ENCODE measurements at places on chromosomes 3 and 15.
A peak's percentile ranks its signal among the peaks of the same experiment; 100 is the strongest.

DNA sequence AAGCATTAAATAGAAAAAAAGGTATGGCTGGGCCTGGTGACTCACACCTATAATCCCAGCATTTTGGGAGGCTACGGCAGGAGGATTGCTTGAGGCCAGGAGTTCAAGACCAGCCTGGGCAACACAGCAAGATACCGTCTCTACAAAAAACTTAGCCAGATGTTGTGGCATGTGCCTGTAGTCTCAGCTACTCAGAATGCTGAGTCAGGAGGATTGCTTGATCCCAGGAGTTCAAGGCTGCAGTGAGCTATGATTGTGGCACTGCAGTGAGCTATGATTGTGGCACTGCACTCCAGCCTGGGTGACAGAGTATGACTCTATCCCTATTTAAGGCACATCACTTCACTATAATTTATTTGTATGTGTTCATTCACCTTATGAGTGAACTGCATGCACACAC lies 54.3 kb downstream of the SLC4A7 start:
- no peak for DNase-seq

DNA sequence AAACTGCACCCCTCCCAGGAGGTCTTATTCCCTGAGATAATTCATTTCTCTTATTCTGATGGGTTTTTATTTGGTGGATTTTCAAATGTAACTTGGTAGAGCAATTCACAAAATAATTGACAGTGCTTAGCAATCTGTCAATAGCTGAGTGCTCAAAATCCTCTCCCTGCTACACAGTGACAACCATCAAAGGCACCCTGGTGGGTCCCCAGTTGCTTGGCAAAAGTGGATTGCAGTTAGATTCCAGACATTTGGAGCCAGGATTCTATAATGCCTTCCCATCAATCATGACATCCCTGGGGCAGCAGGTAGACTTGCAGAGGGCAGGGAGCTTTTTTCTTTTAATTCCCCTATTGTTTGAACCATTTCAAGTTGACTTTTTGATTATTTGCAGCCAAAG lies 59.0 kb downstream of the FHIT start:
- no peak for DNase-seq

- no peak for DNase-seq
Observed at GRCh38 chr3:46677411-46677726, 16.1 kb downstream of the ALS2CL start.

DNA sequence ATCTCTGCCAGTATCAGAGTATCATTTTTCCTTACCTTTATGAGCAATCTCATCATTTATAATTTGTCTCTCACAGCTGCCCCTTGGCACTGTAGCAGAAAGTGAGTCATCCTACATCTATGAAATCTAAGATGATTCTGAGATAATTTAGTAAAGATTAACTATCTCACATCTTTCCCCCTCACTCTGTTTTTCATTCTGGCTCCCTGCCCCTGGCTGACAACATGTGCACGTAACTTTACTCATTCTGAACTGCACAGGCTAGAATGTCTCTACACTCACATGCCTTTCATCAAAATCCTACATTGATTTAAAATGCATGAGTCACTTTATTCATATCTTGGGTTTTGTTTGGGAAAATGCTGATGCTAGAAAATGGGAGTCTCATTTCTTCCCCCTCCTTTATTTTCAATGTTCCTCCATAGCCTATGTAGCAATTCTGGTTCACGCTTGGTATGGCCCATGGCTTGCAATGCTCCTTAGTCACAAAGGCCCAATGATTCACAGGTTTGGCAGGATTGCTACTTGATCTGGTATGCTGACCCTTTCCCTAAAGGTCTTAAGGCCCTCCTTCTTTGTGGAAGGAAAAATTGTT lies 838.5 kb downstream of the TUSC7 start:
- DNase-seq = no peak

DNA sequence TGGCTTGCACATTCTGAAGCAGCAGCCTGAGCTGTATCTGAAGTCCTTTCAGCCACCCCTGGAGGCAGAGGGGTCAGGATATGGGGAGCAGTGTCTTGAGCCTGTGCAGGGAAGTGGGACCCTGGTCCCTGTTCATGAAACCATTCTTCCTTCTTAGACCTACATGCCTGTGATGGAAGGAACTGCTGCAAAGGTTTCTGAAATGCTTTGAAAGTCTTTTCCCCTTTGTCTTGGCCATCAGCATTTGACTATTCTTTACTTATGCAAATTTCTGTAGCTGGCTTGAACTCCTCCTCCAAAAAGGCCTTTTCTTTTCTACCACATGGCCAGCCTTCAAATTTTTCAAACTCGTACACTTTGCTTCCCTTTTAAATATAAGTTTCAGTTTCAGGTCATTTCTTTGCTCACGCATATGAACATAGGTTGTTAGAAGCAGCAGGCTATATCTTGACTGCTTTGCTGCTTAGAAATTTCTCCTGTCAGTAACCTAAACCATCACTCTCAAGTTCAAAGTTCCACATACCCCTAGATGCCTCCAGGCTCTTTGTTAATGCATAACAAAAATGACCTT lies 62.3 kb downstream of the GALK2 start:
- no peak for DNase-seq

GRCh38 chr3:141372656-141373055 lies 4.4 kb downstream of the ZBTB38 start:
- DNase-seq = no peak

DNA sequence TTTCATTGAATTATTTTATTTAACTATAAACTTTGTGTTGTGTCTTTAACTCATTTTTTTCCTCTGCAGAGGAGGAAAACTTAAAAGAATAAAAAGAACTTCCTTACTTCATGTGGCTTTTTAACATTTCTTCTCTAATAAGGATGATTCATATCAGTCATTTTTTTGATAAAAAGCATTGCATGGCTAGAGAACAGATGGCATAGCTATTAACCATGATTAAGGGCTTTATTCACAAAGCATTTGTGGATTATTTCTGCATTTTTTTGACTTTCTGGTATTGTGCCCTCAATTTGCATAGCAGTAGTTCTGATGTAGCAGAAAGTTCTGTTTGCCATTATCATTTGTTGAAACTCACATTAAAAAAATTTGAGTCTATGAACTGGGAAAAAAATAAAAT lies 540.8 kb downstream of the SI start:
- no peak for DNase-seq

DNA sequence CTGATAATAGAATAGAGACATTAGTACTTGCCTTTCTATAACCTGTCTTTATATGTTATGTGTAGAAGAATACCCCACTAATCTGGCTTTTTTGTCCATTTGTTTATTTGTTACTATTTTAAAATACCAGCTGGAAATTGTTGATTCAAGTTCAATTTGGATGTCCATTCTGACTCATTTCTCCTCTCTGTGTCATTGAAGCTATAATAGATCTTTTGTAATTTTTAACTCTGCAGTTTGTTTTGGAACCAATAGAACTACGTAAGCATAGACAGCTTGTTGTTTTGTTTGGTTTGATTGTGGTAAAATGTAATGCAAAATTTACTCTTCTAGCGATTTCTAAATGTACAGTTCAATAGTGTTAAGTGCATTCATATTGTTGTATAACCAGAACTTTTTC lies 390.4 kb downstream of the ZIC1 start:
- no peak for DNase-seq

GRCh38 chr3:48433472-48434118 lies 3.7 kb upstream of the PLXNB1 start:
- no peak for DNase-seq

DNA sequence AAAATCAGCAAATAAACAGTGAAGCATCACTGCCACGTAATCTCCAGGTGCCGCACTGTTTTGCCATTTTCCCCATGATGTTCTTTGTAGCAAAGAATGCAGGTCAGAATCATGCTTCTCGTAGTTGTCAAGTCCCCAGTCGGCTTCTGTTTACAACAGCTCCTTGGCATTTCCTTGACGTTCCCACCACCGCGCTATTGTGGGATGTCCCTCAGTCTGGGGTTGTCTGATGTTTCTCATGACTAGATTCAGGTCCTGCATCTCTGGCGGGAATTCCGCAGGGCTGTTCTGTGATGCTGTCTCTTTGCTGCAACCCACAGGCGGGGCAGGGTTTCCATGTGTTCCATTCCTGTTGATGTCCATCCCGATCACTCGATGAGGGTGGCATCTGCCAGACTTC lies 117.9 kb upstream of the SMAD3 start:
- DNase-seq = no peak

GRCh38 chr3:9901967-9902366 lies 681 bp upstream of the IL17RE start:
- no peak for DNase-seq

DNA sequence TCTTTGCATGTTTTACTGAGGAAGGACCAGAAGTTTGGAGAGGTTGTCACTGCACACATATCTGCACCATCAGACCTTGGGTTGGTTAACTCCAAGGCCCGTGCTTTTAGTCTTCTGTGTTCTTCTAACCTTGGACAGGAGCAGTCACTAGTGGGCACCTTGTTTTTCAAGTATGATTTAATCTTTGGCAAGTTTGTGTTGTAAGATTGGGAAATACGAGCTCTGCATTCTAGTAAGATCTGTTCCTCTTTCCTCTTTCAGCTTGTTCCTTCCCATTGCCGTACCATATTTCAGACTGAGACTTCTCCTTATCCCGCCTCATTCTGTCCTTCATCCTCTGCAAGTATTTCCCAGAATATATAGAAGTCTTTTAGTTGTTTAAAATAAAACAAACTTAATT lies 5.1 kb downstream of the TMOD2 start:
- DNase-seq = no peak

GRCh38 chr3:30496066-30496966 lies 110.1 kb upstream of the TGFBR2 start:
- no peak for DNase-seq

- no peak for DNase-seq
Observed at GRCh38 chr3:67516496-67516895, 137.9 kb downstream of the SUCLG2 start.

DNA sequence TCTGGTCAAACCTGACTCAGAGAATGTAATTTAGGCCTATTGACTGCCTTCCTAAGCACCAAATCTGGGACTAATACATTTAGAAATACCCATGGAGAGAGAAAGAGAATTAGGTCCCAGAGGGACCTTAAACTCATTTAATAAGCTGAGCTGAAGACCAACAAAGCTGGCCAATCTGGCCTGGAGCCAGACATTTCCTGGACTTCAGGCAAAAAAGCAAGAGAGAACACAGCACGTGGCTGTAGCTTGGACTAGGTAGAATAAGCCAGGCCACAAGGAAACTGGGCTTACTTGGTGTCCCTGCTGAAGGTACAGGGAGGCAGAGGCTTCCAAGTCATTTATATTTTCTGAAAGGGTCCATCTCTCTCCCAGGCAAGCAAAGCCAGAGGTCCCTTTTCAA lies 88.1 kb downstream of the RTP4 start:
- peak; percentile 8 for DNase-seq

DNA sequence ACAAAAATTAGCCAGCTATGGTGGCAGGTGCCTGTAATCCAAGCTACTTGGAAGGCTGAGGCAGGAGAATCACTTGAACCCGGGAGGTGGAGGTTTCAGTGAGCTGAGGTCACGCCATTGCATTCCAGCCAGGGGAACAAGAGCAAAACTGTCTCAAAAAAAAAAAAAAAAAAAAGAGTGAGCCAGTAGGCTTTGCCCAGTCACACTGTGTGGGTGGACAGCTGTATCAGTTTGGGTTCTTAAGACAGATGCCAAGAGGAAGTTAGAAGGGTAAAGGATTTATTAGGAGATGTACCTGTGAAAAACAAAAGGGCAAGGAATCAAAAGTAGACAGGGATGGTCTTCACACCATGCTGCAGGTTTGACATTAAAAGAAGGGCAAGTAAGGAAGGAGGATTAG lies 86.1 kb upstream of the CGNL1 start:
- DNase-seq = no peak

DNA sequence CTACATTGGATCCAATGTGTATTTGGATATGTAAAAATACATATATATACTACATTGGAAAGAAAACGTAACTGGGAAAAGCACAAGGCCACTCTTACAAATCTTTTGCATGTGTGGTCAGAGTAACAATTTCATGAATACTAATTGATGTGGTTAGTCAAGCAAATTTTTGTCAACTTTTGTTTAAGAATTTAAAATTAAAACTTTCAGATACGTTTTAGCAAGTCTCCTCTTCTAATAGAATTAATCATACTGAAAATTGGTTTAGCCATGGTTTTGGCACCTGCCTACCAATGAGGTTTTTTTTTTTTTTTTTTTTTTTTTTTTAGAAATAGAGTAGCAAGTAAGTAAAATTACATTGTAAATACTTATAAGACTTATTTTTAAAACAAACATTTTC lies 153.0 kb upstream of the CGNL1 start:
- DNase-seq = no peak

DNA sequence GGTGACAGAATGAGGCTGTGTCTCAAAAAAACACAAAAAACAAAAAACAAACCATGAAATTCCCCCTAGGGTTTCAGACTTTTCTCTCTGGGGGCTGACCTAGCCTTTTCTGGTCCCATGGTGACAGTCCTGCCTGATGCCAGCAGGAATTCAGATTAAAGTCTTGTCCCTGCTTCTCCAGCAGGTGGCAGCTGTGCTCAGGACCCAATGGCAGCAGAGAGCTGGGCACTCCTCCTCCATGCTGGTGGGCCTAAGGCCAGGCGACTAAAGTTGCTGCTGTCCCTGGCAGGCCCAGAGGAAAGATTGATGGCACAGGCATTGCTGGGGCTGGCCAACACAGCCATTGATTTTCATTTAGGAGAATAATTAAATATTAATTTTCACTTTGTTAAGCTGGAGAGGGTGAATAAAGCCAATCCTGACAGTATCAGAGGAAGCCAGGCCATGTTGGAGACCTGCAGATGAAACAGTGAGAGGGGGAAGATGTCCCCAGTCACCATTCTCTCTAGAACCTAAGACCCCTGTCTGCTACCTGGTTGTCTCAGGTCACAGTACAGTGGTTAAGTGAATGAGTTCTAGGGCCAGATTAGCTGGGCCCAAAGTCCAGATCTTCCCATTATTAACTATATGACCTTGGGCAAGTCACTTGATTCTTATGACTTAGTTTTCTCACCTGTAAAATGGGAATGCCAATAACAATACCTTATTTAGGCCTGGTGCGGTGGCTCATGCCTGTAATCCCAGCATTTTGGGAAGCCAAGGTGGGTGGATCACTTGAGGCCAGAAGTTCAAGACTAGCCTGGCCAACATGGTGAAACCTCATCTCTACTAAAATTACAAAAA lies 7.1 kb downstream of the CELF6 start:
- peak; percentile 41 for DNase-seq

- DNase-seq = no peak
Observed at GRCh38 chr15:33839540-33839939, 128.8 kb upstream of the CHRM5 start.

GRCh38 chr15:80455668-80456442 lies 51.7 kb downstream of the ARNT2 start:
- peak; percentile 49 for DNase-seq

GRCh38 chr3:117443014-117443413 lies 733.4 kb downstream of the TUSC7 start:
- peak; percentile 4 for DNase-seq

- no peak for DNase-seq
Observed at GRCh38 chr3:57256844-57257243, 29.3 kb downstream of the APPL1 start.

DNA sequence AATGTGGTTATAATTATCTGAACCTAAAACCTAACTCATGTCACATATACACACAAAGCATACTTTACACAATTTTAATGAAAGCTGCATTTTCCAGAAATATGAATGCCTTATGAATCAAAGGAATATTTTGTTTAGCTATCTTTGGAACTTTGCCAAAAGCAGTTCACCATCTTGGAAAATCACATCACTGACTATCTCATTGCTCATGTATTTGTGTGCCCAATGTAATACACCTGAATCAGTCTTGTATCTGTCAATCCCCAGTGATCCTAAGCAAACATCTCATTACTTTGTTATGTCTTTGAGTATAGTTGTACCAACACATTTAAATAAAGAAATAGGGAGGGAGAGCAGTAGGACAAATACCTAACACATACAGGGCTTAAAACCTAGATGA lies 15.6 kb upstream of the CD47 start:
- no peak for DNase-seq

- DNase-seq = no peak
Observed at GRCh38 chr3:14318646-14319045, 83.8 kb upstream of the SLC6A6 start.
